ENCODE measurements at places on chromosomes 3 and 15. TPM values are rescaled to one million over a fixed set of nuclear protein-coding genes. Genes with fewer than 3 reads are reported as not detected.

DNA sequence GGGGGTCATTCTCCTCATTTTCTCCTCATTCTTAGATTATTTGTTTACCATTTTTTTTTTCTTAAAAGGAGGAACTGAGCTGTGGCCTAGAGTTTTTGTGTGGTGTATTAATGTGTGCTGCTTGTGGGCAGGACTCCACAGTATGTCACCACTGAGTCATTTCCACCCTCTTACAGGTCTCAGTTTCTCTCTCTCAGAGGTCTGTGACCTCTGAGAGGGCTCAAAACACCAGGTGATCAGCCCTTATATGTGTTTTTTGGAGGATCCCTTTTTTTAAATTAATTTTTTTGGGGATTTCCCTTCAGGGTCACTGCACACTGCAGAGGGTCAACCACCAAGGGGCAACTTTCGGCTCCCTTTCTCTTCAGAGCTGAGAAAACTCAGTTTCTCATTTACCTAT is 166.4 kb downstream of the SUCNR1 start:
- no peak for DNase-seq

- no peak for DNase-seq
Observed at GRCh38 chr15:78509726-78510312, 2.4 kb downstream of the HYKK start.

Gene PSTPIP1
- total RNA-seq: 0.79 TPM

GRCh38 chr3:177899275-177900067 is 636.8 kb upstream of the KCNMB2 start:
- no peak for DNase-seq

Gene HYKK
- 6.2 TPM for total RNA-seq

- no peak for DNase-seq
Observed at GRCh38 chr15:29126208-29126536, 143.4 kb downstream of the NSMCE3 start.

DNA sequence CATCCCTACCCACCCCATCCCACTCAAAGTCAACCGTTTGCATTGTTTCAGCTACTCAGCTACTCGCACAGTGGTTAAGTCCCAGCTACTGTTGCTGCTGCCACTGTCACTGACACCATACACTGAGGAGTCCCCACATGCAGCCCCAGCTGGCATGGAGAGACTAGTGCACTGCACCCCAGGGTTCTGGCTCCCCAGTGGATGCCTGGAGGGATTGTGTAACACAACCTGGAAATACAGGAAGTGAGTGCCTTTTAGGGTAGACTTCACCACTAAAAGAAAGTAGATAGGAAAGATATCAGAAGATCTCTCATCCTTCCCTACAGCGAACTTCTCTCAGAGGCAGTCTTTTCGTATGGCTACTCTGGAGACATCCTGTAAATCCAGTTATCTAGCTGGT is 169.2 kb upstream of the STRIT1 start:
- no peak for DNase-seq

Gene TRIP4
- total RNA-seq: 18.3 TPM

Gene GATM
- 3.1 TPM for total RNA-seq

DNA sequence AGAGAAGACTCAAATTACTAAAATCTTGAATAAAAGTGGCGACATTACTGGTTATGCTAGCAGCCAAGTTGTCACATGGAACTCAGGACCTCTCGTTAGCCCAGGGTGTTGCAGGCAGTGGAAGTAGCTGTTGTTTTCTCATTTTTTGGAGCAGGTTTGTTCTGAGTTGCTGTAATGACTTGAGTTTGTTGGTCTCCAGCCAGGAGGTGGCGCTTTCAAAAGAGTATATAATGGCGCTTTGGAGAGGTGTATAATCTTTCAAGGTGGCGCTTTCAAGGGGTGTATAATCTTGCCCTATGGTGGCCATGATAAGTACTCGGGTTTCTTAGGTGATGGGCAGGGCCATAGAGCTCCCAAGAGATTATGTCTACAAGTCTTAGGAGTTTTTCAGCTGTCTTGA is 632.7 kb downstream of the NTRK3 start:
- DNase-seq: no peak

Gene POLG
- total RNA-seq: 72.7 TPM

GRCh38 chr15:67685716-67686115 is 139.6 kb upstream of the SKOR1 start:
- DNase-seq: no peak

GRCh38 chr3:159252274-159252673 is 450.4 kb downstream of the MFSD1 start:
- no peak for DNase-seq

Gene ADGRG7
- not detected for total RNA-seq

Gene GNAT1
- total RNA-seq: not detected

- no peak for DNase-seq
Observed at GRCh38 chr3:165983284-165983683, 146.1 kb upstream of the BCHE start.

DNA sequence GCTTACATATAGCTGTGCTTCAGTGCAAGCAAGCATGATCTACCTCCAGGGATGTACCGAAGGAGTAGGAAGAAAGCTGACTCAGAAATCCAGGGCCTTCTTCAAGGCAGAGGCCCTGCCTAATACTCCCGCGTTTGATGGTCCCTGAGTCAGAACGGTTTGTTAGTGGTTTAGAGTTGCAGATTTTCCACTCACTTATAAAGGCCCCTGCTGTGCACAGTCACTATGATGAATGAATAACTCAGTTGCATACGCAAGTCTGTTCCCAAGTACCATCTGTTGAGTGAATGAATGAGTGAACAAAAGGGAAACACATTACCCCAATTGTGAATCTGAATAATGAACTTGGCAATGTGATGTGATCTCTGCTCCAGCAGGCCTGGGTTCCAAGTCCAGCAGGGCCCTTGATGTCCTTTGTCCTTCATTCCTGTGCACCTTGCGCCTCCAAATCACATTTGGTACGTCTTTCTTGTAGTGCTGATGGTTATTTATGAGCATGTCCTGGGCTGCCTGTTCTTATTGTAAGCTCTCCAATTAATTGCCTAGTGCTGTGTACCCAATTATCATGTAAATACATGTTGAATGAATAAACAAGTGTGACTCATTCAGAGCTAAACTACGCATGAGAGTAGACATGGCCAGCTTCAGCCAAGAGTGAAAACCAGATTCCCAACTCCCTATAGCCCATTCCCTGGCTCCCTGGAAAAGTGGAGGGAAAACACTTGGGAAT is 85.3 kb upstream of the LIMD1 start:
- DNase-seq: peak; percentile 48

- DNase-seq: no peak
Observed at GRCh38 chr3:116018646-116019045, 395.3 kb downstream of the GAP43 start.
